ENCODE measurements at places on chromosomes 11 and 22. TPM values are rescaled to one million over a fixed set of nuclear protein-coding genes. Genes with fewer than 3 reads are reported as not detected.

Gene ARFGAP3
- total RNA-seq, result 30.0 TPM

GRCh38 chr11:88051396-88051795 lies 123.8 kb downstream of the RAB38 start:
- no peak for DNase-seq

Gene MLC1
- total RNA-seq, result 0.37 TPM

Gene PAMR1
- total RNA-seq, result 0.62 TPM

GRCh38 chr11:59647245-59647980 lies 21.4 kb downstream of the PATL1 start:
- no peak for DNase-seq

Gene RASSF10
- not detected for total RNA-seq

Data from A673 (cell line).